Fibroblast of skin of back (primary cell): ENCODE measurements at places on chromosomes 3 and 15.

- DNase-seq, result no peak
These were observed 26.7 kb upstream of the MED12L start for GRCh38 chr3:151058740-151059139.

- DNase-seq, result no peak
These were observed 48.9 kb downstream of the IQGAP1 start for GRCh38 chr15:90436952-90437351.

GRCh38 chr3:47428662-47429061 is 47.1 kb downstream of the SCAP start:
- no peak for DNase-seq

GRCh38 chr15:31975830-31976229 is 54.5 kb upstream of the CHRNA7 start:
- no peak for DNase-seq

DNA sequence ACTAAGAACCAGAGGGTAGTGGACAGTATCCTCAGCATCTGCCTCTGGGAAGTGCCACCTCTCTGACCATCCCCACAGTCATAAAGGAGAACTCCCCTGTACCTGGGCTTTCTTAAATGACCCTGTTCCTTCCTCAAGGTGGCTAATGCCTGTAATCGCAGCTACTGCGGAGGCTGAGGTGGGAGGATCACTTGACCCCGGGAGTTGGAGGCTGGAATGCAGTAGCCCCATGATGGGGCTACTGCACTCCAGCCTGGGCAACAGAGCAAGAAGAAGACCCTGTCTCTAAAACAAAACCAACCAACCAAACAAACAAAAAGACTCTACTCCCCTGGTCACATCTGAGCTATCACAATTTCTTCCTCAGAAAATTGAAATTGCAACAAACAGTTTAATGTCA is 848 bp upstream of the BUB1B start:
- no peak for DNase-seq

- DNase-seq, result peak; percentile 19
These were observed 181.6 kb upstream of the MBNL1 start for GRCh38 chr3:152087153-152087552.

GRCh38 chr3:127978636-127979035 is 63.6 kb downstream of the KBTBD12 start:
- DNase-seq, result peak; percentile 41

DNA sequence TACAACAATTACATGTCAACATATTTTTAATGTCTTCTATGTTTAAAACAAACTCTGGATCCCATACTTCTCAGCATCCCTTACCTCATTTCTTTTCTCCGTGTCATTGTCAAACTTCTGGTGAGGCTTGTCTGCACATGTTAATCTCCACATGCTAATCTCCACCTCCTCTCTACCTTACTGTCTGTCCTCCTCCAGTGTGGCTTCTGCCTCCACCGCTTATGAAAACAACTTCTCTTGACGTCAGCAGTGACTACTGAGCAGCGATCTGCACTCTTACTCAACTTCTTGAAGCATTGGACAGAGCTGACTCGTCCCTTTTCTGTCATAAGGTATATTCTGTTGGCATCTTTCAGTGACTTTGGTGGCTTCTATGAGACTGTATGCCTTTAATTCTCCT is 338.2 kb upstream of the THRB start:
- DNase-seq, result no peak

DNA sequence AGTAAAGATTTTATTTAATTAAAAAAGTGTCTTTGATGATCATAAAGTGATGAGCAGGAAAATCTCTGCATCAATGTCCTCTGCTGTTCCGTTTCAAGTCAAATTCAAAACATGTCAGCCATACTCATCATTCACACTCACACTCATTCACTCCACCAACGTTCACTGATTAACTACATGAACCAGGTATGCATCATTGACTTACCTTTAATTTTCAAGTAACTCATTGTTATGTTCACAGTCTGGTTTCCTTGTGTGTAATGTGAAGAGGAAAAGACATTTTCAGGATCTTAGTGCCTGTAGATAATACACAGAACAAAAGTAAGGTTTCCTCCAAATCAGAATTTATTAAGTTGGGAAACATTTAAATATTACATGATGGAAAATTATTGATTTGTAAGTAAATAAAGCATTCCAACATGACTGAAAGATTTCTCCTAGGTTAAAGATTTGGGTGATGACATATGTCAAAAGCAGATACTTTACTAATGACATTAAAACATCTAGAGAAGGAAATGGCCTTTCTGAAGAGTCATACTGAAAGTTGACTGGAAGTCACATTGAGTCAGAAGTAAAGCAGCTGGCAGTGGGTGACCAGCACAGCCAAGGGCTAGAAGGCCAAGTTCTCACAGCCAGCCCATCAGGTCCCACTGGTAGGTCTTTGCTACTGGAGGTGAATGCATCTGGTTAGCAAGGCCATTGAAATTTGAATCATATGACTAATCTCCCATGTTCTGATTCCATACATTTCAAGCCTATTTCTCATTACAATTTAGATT is 251.9 kb downstream of the CDIN1 start:
- peak; percentile 98 for DNase-seq

GRCh38 chr3:143321058-143321769 is 201.6 kb downstream of the CHST2 start:
- no peak for DNase-seq

GRCh38 chr15:37037850-37038715 is 62.3 kb downstream of the MEIS2 start:
- DNase-seq, result no peak

DNA sequence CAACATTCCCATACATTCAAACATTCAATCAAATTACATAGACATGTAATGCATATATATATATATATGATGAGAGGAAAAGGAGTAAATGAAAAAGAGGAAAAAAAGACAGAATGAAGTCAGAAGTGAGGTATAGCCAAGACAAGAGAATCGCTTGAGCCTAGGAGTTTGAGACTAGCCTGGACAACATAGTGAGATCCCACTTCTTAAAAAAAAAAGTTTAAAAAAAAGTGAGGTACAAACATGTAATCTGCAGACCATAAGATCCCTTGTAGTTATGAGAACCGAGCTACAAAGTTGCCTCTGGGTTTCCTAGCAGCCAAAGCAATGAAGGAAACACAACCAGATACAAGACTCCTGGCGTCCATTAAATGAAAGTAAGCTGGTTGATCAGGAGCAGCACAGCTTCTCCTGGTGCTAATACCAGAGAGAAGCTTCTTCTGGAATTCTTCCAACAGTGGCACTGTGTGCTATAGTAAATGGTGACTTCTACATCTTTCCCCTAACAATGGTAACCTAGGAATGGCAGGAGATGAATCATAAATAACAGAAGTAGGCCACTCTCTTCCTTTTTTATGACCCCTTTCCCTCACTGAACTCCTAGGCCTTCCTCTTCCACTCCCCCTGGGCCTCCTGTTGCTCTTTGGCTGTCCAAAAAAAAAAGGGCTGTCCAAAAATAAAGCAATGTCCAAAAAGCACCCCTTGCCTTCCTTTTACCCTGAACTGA is 3.5 kb downstream of the KCNMB3 start:
- DNase-seq, result no peak

DNA sequence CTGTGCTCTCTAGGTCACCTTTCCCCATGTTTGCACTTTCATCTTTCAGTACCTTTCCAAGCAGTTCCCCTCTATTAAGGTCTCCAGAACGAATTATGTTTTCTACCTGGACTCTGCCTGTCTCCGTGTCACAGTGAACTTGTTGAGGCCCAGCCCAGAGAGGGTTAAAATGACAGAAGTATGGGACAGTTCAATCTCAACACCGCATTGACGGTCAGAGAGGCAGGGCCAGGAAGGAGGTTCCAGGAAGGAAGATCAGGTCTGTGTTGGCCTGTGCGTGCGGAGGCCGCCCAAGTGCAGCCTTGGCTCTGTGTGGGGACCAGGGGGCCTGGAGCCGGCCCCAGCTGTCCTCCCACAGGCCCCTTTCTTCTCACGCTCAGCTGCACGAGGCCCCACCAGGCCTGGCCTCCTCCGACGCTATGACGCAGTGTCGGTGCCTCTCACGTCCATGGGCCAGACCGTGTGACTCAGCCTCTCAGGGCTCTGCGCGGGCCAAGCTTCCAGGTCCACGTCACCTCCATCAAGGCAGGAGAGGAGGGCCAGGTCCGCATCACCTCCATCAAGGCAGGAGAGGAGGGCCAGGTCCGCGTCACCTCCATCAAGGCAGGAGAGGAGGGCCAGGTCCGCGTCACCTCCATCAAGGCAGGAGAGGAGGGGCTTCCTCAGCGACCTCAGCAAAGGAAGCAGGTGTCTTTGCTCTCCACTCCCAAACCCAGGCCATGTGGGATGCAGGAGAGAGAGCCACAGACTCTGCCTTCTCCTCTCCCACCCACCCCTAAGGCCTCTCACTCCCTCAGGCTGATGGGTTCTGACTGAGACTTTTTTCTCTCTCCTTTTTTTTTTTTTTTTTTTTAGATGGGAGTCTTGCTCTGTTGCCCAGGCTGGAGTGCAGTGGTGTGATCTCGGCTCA is 83.1 kb downstream of the CPN2 start:
- DNase-seq, result no peak
